RCC 7860 (cell line): ENCODE measurements at places on chromosomes 6 and 20.

GRCh38 chr6:149938571-149939355 is 3.1 kb upstream of the ULBP2 start:
- DNase-seq: no peak

DNA sequence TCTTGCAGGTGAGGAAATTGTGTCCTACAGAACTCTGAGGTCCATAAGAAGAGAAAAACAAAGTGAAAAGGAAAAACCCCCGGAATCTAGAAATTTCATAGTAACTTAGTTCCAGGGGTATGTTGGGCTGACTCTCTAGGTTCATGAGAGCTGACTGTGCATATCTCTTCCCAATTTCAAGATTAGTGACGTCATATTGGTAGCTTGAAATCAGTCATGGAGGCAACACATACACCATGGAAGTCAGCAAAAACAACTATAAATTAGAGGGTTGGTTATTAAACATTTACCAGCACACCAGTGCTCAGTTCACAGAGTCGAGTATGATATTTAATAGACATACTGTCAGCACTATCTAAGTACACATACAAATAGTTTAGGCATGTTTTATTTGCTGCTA is 49.8 kb downstream of the PHACTR1 start:
- no peak for DNase-seq

DNA sequence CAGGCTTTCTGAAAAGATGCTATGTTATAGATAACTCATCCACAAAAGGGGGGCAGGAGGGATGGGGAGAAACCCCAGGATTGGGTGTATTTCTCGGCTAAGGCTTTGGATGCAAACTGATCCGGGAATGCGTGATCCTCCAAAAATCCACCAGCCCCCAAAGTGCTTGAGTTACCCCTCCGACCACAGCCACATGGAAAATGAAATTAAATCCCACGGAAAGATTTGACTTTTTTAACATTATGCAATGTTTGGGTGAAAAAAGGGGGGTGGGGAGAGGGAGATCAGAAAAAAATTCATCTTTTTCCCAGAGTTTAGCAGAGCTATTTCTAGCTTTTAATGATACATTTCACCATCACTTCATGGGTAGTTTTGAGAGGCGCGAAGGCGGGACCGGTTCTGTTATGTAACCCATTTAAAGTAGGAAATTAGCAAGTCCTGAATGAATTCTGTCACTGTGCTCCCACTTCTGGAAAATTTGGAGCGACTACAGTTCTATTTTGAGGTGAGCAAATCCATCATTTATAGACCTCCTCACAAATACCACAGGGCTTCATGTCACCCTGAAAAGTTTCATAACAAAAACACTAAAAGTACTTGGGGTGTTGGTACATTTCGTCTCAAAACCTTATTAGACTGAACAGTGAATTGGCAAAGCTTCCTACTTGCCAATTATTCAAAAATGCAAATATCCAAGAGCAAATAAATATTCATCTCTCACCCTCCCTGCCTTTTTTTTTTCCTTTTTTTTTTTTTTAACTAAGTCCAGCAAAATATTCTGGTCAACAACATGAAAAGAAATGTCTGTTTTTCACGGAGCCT is 51.9 kb upstream of the NFATC2 start:
- DNase-seq: no peak

- no peak for DNase-seq
These were observed 114.7 kb upstream of the AFDN start for GRCh38 chr6:167711768-167712730.

DNA sequence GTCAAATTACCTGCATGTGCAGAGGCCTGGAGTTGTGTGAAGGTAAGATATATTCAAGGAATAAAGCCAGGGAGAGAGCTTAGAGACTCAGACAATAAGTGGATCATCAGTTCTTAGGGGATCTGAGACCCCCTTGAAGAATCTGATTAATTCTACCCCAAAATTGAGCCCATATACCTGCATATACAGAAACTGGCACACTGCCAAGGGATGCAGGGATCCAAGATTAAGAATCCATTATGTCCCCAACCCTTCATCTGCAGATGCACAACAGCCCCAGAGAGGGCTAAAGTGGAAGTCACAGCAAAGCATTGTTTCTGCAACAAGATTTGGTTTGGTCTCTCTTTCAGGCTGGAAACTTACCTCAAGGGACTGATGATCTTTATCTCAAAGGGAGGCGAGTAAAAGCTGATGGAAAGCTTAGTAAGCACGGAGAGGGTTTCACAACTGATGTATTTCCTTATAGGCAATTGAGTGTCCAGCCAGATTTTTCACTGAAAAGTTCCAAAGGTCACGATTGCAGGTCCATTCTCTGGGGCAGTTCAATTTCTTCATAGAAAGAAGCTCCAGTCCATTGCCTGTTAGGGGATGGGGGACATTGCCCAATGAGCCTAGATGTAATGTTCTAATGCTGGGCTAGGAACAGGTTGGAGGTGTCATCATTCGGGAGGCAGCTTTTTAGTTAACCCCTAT is 20.9 kb upstream of the STK35 start:
- DNase-seq: no peak

GRCh38 chr6:87944541-87944954 is 103.1 kb upstream of the SPACA1 start:
- DNase-seq: peak; percentile 15

DNA sequence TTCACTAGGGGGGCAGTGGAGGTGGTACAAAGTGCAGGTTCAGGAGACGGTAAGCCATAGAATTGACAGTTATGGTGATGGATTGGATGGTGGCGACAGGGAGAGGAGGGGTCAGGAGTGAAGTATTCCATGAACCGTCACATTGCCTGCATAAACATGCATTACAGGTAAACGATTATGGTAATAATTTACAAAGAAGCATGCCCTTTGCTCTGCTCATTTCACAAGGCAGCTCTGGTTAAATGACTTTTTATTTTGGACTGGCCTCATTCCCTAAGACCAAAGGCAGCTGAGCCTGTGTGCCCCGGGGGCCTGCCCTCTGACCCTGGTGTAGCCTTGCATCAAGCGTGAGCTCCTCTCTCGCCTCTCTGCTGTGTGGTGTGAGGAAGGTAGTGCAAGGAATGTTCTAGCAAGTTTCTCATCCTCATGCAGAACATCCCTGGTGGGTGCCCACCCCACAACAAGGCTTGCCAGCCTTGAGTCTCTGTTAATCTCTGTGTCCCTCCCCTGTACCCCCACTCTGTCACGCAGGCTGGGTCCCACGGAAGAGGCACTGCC is 59.0 kb downstream of the PPP1R14C start:
- DNase-seq: no peak

GRCh38 chr20:58833921-58834320 is 16.8 kb downstream of the GNAS-AS1 start:
- DNase-seq: no peak

GRCh38 chr6:147722158-147722557 is 213.7 kb downstream of the SAMD5 start:
- DNase-seq: no peak

DNA sequence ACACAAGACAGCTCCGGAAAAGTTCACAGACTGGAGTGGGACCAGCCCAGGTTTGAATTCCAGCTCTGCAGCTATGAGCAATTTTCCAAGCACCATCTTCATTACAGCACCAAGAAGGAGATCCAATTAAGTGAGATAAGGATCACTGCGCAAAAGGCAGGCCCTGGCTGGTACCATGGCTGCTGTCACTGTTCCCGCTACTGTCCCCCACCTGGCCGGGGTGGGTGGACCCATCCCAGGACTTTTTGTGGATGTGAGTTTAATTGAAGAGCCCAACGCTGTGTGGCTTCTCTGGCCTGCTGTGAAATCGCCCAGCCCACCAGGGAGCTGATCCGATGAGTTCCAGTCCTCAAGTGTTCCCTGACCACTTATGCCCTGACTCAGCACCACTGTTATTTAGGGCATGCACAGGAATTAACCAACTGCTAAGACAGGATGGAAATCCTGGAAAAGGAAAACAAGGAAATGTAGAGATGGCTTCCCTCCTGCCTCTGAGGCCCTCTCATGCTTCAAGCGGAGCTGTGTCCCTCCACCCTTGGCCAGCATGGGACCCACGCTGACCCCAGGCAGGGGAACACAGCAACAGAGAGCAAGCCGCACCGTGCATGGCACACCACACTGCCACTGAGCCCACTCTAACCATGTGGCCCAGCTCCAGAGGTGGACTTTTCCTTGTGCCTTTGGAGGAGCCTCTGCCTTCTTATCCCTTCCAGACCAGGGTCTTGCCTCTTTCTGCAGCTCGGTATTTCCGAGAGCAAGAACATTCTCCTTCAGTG is 150.0 kb upstream of the CST7 start:
- DNase-seq: peak; percentile 19

DNA sequence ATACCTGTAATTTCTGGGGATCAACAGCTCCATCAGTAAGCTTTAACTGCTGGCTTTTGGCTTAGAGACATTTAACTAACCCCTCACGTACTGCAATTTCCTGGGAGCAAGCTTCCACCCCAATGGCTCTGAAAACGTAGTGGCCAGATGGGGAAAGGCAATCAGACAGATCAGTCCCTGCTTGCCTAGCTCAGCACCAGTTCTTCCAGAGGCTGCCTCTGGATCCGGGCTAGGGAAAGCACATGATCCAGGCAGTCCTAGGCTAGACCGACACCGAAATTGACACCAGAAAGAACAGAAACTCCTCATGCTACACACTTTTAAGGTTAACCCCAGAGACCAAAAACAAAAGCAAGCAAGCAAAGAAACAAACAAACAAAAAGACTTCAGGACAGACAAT is 13.3 kb downstream of the PREP start:
- no peak for DNase-seq

GRCh38 chr6:33610067-33610466 is 11.1 kb upstream of the ITPR3 start:
- DNase-seq: peak; percentile 14

GRCh38 chr20:50572938-50573777 is 63.0 kb downstream of the PTPN1 start:
- DNase-seq: peak; percentile 57

- DNase-seq: no peak
These were observed 29.5 kb downstream of the SERPINB9 start for GRCh38 chr6:2873643-2874042.

DNA sequence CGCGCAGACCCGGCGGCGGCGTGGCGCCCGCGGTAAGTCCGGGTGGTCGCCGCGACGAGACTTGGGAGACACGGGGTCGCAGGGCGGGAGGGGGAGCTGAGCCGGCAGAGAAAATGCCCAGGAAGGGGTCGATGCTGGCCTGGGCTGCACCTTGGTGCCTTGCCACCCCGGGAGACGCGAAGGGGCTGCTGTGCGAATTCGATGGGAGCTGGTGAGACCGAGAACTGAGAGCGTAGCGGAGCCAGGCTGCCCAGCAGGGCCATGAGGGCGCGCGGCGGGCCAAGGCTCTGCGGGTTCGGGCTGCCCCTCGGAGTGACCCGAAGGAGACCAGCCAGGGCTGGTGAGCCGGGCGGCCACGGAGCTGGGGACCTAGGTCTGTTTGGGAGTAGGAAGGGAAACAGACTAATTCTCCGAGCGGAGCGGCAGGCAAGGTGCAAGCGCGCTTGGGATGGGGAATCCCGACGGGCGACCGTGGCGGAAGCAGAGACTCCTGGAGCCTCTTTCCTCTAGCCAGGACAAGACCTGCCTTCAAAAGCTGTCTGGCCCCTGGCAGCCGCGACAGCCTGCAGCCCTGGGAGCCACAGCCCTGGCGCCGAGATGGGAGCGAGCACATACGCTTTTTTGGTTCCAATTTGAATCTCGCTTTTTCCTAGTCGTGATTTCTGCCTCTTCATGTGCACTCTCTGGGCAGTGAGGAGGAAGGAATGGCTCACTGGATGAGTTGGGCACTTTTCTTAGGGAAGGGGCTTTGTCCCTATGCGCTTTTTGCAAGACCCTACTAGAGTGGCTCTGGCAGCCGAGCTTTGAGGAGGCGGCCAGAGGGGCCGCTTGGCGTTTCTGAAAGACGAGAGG is 691 bp downstream of the SYNDIG1 start:
- DNase-seq: no peak

- peak; percentile 16 for DNase-seq
These were observed 161.6 kb upstream of the TNFAIP3 start for GRCh38 chr6:137705160-137706082.

- DNase-seq: no peak
These were observed 219.3 kb downstream of the BCKDHB start for GRCh38 chr6:80325742-80326141.

DNA sequence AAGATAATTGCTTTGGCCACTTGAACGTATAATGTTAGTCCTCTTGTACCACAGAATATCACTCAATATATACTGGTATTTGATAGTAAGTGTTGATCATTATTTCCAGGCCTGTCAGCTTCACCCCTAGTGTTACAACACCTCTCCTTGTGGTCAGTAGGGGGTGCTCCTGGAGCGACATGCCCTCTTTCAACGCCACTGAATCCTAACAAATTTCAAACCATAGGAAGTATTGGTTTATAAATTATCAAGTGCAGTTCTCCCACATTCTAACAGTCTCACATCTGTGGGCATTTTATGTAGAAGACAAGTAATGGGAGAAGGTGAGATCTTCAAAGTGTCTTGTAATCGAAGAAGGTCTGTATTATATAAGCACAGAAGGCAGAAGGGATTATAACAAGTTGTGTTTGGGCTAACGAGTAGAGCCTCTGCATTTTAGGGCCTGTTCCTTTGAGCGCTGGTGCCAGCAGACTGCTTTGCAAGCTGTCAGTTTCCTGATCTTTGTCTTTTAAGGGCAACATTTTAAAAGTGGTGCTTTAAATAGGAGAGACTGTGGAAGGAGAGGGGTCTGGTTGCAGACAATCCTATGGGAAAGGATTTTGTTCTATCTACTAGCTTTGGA is 57.1 kb upstream of the CEP162 start:
- no peak for DNase-seq

GRCh38 chr20:31674895-31675827 is 37.4 kb downstream of the COX4I2 start:
- peak; percentile 77 for DNase-seq

DNA sequence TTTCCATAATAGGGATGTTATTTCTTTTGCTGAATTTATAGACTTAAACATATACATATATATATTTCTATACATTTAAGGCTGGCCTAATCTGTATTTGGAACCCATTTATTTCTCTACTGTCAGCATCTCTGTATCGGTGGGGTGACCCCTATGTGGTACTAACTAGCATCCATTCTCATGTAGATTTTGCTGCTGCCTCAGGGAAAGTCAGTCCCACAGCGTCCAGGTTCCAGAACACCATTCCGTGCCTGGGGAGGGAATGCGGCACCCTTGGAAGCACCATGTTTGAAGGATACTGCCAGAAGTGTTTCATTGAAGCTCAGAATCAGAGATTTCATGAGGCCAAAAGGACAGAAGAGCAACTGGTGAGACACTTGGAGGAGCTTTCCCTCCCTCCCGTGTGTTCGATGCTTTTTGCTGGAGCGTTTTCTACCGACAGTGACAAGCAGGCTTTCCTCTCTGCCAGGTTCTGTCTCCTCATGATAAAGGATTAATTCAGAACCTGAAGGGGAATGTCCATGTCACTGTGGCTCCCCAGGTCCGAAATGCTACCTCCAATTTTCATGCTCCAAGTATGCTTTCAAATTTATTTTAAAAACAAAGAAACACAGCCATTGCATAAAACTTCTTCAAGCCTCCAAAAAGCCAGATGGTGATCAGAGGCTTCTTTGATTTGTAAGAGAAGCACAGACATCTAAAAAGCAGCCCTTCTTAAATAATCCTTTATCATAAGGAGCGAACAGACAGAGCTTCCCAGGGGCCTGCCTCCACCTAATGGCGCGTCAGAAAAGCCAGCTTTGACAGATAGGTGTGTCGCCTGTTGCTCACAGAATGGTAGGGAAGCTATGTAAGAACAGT is 13.1 kb downstream of the TNFAIP3 start:
- no peak for DNase-seq

GRCh38 chr20:11917663-11918062 is at the start of gene BTBD3:
Gene BTBD3, plus strand, starts transcription at chr20:11917893. Its CDS starts 383 bp downstream, at chr20:11918276.
- no peak for DNase-seq

- no peak for DNase-seq
These were observed 1100.0 kb downstream of the GRIK2 start for GRCh38 chr6:102493485-102493884.

GRCh38 chr6:46128476-46128875 is 1.3 kb upstream of the ENPP4 start:
- no peak for DNase-seq

GRCh38 chr6:133705731-133706130 is 183.2 kb upstream of the TCF21 start:
- DNase-seq: no peak
